Muscle of back (tissue), 13 donors: ENCODE measurements at places on chromosomes 7 and 10.

DNA sequence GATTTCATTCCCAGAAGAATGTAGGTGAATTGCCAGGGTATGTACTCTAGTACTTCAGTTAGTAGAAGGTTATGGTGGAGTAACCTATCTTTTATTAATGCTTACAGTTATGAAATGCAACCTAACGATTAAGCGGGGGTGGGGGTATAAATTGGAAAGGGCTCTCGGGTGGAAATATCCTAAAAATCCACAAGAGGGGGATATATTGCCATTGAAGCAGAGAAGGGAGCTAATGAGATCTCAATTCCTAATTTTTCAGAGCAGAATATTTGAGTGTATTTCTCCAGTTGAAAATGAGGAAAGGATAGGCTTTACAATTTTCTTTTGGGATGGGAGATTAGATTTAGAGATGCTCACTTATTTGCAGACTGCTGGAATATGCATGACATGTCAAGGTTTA lies 90.8 kb downstream of the DNAJB9 start:
- peak; percentile 49 for DNase-seq

DNA sequence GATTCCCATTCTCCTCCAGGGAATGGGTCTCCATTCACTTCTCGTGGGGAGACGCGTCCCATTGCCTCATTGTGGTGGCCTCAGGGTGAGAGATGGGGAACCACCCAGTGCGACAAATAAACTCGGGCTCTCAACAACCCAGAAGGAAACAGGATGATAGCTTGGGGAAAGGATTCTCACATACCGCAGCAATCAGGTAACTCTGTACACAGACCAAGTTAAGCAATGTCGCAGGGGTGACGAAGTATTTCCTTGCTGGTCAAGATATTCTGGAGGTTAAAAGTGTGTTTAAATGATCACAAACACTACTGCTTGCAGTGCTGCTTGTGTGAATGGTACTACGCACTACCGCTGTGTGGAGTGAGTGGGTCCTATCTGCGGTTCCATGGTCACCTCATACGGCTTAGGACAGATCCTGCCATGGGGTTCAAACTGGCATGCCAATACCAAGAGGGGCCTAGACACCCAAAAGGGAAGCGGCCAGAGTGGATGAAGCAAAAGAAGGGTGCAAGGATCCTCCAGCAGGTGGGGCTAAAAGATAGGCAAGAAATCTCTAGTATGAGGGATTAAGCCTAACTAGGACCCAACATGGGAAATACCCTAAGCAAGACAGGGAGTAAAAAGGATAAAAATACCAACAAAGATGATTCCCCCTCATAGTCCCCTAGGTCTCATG lies 143.8 kb upstream of the TMEM106B start:
- peak; percentile 26 for DNase-seq

GRCh38 chr7:88396295-88396947 lies 89.7 kb upstream of the STEAP4 start:
- DNase-seq: no peak

- no peak for DNase-seq
Measured at GRCh38 chr10:2700626-2701305, 366.6 kb upstream of the PFKP start.

- peak; percentile 3 for DNase-seq
Measured at GRCh38 chr10:99057936-99058690, 177.5 kb downstream of the HPSE2 start.

DNA sequence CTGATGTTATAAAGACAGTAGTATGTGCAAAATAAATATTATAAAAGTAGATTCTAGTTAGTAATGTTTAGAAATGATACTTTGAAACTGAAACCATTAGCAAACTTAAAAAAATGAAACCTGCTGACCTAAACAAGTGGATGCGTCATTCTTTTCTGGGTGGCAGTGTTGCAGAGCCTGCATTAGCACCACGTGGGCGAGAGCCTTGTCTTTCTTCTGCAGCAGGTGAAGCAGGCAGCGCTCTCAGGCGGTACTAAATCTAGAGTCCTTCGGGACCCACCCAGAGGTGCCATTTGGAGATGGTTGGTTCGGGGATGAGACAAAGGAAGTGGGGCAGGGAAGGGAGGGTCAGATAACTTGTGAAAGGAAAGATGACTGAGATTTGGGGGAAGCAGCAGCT lies 759.1 kb upstream of the IGFBP3 start:
- no peak for DNase-seq

GRCh38 chr10:61943674-61944378 lies 42.3 kb downstream of the ARID5B start:
- DNase-seq: peak; percentile 69
